ENCODE measurements at places on chromosomes 11 and 22.

DNA sequence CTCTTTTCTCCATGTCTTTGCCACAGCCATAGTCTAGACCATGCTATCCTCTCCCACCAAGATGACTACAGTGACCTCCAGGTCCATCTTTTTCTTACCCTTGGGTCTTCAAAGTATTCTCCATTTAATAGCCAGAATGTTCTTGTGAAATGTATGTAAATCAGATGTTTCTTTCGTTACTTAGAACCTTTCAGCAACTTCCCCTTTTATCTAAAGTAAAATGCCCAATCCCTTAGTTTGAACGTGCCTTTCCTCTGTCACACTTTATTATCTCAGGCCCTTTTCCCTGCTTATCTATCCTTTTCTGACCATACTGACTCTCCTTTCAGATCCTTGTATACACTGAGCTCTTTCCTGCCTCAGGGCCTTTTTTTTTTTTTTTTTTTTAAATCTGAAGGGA lies 17.9 kb downstream of the RBM4B start:
- DNase-seq: no peak

GRCh38 chr11:81059356-81059755 lies 1618.5 kb upstream of the TENM4 start:
- no peak for DNase-seq

DNA sequence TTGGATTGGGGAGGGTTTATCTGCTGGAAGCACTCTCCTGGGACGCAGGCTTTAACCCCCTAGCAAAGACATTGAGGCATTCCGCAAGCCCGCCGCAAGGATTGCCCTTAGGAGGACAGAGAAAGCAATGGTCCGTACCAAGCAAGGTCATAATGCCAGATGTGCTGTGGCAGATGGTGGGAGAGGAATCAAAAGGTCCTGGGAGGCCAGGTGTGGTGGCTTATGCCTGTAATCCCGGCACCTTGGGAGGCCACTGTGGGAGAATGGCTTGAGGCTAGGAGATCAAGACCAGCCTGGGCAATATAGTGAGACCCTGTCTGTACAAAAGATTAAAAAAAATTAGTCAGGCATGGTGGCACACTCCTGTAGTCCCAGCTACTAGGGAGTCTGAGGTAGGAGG lies 12.4 kb upstream of the PRAME start:
- no peak for DNase-seq

- no peak for DNase-seq
These were observed 13.7 kb downstream of the TSPAN4 start for GRCh38 chr11:856397-856796.

- DNase-seq: no peak
These were observed 152.4 kb downstream of the DSCAML1 start for GRCh38 chr11:117644403-117645155.

DNA sequence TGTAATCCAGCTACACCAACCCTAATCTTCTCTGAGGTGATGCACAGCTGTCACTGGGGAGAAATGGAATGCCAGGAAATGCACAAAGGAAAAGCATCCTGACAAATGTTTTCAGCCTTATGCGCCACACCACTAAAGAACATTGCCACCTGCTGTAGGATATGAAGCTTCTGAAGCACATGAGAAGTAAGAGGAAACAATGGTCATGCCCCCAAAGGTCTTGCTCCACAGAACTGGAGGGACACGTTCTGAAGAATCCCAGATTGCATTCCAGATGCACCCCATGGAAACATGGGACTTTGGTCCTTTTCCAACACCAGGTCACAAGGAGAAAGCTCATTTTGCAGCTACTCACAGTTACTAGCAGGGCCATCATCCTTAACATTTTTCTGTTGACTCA lies 48.7 kb upstream of the ZBED5 start:
- no peak for DNase-seq

GRCh38 chr11:4662876-4663275 lies 19.1 kb downstream of the OR51E1 start:
- DNase-seq: no peak

DNA sequence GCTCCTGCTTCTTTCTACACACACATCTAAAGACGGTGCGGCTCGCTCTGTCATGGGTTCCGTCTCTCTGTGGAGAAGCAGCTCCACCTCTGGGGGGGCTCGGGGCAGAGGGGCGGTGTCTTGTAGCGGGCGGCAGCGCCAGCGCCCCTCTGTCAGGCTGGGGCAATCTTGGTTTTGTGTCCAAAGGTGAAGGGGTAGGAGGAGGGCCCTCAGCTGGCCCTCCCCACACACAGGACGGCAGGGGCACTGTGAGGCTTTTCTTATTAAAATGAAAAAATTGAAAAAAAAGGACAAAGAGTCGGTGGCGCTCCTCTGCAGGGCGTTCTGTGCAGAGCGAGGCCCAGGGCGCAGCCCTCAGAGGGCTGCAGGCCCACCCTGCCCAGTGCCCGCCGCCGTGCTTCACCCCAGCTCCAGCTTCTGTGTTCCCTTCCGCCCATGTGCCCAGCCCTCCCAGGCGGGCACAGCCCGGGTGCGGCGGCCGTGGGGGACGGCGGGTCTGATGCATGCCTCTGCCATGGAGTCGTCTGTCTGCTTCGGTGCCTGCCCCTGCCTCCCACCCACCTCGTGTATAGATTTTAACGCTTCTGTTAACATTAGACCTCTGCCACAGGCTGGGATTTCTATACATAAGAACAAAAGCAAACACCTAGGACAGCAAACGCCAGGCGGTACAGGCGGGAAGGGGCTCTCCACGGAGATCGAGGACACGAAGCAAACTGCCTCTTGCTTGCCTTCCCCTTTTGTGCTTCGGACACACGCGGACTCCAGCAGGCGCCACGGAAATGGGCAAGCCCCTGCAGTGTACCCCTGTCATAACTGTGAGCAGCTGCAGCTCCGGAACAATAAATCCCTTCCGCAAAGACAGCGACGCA lies 24.5 kb downstream of the MOB2 start:
- DNase-seq: no peak

GRCh38 chr11:108562746-108563581 lies 30.6 kb downstream of the EXPH5 start:
- DNase-seq: no peak

GRCh38 chr22:41820447-41820846 lies 12.5 kb upstream of the SREBF2 start:
- no peak for DNase-seq
